ENCODE measurements at places on chromosomes 5 and 9. TPM values are rescaled to one million over a fixed set of nuclear protein-coding genes. Genes with fewer than 3 reads are reported as not detected.

RFX3 gene
- 13.8 TPM for total RNA-seq

TXNDC8 gene
- not detected for total RNA-seq

DNA sequence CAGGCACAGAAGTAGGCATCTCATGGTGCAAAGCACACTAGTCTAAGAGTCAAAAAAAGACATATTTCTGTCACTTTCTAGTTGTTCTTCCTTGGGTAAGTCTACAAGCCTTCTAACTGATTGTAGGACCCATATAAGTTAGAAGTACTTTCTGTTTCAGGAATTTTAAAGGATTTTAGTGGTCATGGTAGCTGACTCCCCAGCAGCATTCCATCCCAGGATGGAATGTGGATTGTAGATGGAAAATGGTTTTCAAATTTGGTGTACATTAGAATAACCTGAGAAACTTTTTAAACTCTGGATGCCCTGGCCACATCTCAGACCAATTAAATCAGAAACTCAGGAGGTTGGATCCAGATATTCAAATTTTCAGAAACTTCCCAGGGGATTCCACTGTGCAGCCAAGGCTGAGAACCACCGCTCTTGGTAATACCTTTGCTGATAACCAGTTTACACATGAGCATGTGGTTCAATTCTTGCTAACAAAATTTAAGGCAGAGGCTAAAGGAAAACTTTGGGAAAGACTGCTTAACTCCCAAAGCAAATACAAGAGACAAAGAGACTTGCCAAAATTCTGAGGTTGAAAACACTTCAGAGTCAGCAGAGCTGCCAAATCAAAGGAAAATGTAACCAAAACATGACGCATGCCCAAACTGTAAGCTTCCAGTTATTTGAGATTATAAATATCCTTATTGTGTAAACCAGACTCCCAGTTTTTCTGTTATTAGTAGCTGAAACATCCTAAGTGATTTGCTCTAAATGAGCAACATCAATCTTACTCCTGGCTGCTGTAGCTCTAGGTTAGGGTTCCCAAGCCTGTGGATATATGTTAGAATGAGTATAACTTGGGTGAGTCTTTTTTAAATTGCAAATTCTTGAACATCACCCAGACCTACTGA lies 145.4 kb upstream of the MTAP start:
- no peak for DNase-seq
- H3K4me3 ChIP-seq = no peak overlapping the region
- no peaks in the 10 kb centered on the region for H3K27me3 ChIP-seq
- no peak overlapping the region for H3K27ac ChIP-seq
- H3K4me1 ChIP-seq = no peaks in the 10 kb centered on the region

DNA sequence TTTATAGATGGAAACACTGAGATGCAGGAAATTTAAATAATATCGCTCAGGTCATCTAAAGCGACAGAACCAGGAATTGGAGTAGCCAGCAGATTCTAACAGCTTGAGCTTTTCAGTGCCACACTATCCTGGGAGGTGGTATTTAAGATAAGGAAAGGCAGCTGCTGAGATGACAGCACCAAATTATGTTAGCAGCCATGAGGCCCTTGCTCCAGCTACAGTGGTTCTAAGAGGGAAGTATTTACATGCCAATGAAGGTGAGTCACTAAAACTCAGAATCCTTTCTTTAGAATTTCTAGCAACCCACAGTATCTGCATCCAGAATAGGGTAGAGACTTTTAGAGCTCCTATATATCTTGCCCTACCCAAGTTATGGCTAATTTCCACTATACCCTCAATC lies 127.0 kb upstream of the VLDLR start:
- no peak for DNase-seq
- no peaks in the 10 kb centered on the region for H3K36me3 ChIP-seq
- H3K4me1 ChIP-seq = peaks cover 3% of the 10 kb centered on the region
- H3K4me3 ChIP-seq = no peak overlapping the region

- peaks cover 69% of the 10 kb centered on the region for H3K4me1 ChIP-seq
- H3K27me3 ChIP-seq = no peaks in the 10 kb centered on the region
- H3K27ac ChIP-seq = no peak overlapping the region
- no peak overlapping the region for H3K4me3 ChIP-seq
- DNase-seq = no peak
These were observed 5.4 kb downstream of the NACC2 start for GRCh38 chr9:136089697-136090045.

- H3K4me3 ChIP-seq = no peak overlapping the region
- H3K27ac ChIP-seq = no peak overlapping the region
- no peaks in the 10 kb centered on the region for H3K27me3 ChIP-seq
- H3K36me3 ChIP-seq = no peaks in the 10 kb centered on the region
These were observed 151.1 kb downstream of the LRRC70 start for GRCh38 chr5:62729675-62730074.

GRCh38 chr9:103183701-103184171 lies 188.6 kb downstream of the CYLC2 start:
- H3K27ac ChIP-seq = no peak overlapping the region
- no peaks in the 10 kb centered on the region for H3K36me3 ChIP-seq
- H3K27me3 ChIP-seq = no peaks in the 10 kb centered on the region
- no peak overlapping the region for H3K4me3 ChIP-seq
- no peaks in the 10 kb centered on the region for H3K4me1 ChIP-seq
- DNase-seq = no peak

GRCh38 chr5:81787474-81788242 lies 36.8 kb upstream of the SSBP2 start:
- no peaks in the 10 kb centered on the region for H3K27me3 ChIP-seq
- H3K4me1 ChIP-seq = peaks cover 12% of the 10 kb centered on the region
- H3K4me3 ChIP-seq = no peak overlapping the region
- DNase-seq = no peak
- no peak overlapping the region for H3K27ac ChIP-seq
- H3K36me3 ChIP-seq = no peaks in the 10 kb centered on the region
